ENCODE measurements at places on chromosomes 12 and 14.

DNA sequence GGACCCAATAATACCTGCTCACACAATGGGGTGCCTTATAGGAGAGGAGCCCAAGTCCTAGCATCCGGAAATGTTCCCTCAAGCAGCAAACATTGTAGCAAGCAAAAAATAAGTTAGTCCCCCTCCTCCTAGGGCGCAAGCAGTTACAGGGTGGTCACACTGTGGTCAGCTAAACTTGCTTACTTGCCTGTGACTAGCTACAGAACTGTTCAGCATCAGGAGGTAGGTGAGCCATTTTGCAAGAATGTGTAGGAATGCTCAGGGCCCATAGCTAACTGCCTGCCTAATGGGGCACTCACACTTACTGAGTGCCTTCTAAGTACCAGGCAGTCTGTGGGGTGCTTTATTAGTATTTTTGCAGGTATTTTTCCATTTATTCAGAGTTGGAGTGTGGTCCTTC lies 154.6 kb upstream of the GRIN2B start:
- no peak for DNase-seq

- DNase-seq = no peak
Measured at GRCh38 chr14:88995437-88996198, 171.2 kb downstream of the TTC8 start.

GRCh38 chr12:47397664-47398281 lies 308.1 kb downstream of the RPAP3 start:
- no peak for DNase-seq

DNA sequence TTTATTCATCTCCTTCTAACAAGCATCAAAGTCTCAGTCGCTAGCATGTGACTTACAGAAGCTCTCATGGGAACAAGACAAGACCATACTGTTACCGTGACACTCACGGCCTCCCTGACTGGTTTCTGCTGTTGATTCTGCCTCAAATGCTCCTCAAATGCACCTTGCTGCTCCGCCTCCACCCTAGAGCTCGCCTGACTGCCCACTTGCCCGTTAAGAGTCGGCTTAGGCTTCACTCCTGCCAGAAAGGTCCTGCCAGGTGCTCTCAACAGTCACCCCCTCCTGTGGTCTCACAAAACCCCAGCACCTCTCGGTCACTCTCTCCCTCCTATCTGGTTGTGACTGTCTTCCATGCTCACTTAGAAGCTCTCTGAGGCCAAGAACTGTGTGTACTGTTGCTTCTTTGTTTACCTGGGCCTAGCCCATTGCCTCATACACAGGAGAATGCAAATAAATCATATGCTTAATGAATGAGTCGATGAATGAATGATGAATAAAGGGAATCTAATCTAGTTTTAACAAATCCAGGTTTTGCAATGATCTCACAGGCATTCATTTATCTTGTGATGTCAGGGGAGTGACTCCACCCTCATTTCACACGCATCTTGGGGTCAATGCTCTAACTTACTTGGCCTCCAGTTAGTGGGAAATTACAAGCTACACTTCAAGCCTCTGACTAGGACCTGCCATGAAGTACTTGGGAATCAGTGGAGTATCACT lies 41.3 kb downstream of the SSH1 start:
- DNase-seq = no peak

GRCh38 chr12:127263621-127264020 lies 1003.3 kb upstream of the TMEM132C start:
- DNase-seq = no peak

DNA sequence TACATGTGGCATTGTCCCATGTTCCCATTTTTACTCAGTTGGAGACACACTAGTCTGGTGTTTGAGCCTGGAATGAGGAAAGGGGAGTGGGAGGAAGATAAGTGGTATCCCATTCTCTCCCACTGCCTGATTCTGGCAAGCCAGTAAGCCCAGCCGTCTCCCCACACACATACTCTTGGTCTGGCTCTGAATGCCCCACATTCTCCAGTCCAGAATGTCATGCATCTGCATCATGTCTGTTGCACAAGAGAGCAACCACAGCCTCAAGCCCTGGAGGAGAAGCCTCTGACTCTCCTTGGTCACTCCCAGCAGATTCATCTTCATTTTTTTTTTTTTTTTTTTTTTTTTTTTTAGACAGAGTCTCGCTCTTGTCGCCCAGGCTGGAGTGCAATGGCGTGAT lies 48.0 kb downstream of the DRAM1 start:
- DNase-seq = no peak

DNA sequence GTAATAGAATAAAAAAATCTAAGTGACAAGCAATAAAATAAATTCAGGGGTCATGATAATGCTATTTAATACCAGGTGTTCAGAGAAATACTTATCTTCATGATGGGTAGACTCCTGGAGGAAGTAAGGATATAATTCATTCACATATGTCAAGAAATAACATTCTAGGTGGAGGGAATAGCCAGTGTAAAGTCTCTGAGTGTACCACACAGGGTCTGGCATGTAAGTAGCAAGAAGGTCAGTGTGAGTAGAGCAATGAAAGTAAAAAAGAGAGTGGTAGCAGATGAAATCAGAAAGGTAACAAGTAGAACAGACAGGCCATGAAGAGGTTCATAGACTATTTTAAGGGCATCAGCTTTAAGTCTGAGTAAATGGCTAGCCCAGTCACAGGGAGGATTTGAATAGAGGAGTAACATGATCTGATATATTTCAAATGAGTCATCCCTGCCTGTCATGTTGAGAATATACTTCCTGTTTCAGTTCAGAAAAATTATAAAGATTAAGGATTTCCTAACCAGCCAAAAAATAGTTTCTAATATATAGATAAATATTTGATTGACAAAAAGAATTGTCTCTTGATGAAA lies 519.9 kb downstream of the C12orf50 start:
- DNase-seq = no peak

- DNase-seq = no peak
Measured at GRCh38 chr12:68476794-68477193, 133.9 kb upstream of the RAP1B start.

DNA sequence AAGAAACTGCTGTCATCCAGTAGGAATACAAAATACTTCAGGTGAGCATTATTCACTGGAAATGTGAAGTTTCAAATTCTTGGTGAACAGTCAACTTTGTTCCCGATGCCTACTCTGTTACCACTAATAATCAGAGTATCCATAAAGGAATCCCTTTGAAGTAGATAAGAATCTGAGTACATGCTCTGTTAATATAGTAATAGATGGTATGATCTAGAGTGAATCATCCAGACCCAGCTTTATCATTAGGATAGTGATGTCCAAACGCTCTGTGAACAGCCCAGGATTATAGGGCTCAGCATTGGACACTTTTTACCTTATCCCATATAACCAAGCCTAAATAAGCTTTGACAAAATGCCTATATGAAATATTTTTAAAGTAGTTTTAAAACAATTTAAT lies 33.3 kb downstream of the PPP2R3C start:
- DNase-seq = no peak

- DNase-seq = no peak
Measured at GRCh38 chr14:99169776-99170356, 102.1 kb downstream of the BCL11B start.

- no peak for DNase-seq
Measured at GRCh38 chr12:49978125-49978524, 5.4 kb downstream of the AQP6 start.

DNA sequence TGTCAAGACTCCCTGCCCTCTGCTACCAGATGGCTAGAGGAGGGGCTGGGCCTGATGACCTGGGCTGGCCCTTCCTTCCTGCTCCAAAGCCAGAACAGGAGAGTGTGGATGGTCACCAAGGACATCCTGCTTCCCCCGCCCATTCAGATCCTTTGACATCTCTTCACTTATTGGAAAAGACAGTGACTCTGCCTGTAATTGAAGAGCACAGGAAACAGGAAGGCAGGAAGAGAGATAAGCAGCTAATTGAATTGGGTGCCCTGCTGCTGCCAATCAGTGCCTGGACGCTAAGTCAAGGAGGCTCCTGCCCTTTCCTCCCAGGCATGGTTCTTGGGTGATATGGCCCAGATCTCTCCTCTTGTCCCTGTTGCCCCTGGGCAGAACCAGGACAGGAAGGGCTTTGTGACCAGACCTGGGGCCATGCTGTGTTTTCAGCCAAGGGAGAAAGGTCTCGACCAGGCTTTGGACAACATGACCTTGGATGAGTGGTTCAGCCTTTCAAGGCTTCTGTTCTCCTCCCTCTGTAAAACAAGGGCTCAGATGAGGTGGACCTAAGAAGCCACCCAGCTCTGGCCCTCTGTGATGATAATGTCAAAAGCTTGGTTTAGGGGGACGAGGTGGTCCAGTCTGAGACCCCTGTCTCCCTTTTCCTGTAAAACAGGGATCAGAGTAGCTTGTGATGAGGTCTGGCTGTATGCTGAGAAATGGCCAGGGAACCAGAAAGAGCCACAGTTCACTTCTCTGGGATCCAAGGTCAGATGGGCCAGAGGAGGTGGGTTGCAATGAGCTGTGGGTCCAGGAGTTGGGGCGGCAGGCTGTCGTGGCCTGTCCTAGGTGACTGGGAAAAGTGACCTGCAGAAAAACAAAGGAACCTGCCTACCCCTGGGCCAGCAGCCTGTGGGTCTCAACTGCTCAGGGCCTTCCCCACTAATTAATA lies 38.8 kb downstream of the FAM222A start:
- DNase-seq = no peak

GRCh38 chr14:28599605-28600004 lies 167.0 kb upstream of the FOXG1 start:
- no peak for DNase-seq

- DNase-seq = no peak
Measured at GRCh38 chr14:76828339-76829012, 2.3 kb downstream of the LRRC74A start.

DNA sequence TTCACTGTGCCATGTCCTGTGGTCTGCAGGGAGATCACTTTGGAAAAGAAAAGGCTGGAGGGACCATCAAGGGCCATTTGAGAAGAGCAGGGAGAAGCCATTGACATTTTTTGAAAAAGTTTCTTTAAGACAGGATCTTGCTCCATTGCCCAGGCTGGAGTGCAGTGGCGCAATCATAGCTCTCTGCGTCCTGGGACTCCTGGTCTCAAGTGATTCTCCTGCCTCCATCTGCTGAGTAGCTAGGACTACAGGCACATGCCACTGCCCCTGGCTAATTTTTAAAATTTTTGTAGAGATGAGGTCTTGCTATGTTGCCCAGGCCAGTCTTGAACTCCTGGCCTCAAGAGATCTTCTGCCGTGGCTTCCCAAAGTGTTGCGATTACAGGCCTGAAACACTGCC lies 32.3 kb downstream of the PTHLH start:
- no peak for DNase-seq

GRCh38 chr14:105363847-105364708 lies 34.3 kb upstream of the TEX22 start:
- no peak for DNase-seq

DNA sequence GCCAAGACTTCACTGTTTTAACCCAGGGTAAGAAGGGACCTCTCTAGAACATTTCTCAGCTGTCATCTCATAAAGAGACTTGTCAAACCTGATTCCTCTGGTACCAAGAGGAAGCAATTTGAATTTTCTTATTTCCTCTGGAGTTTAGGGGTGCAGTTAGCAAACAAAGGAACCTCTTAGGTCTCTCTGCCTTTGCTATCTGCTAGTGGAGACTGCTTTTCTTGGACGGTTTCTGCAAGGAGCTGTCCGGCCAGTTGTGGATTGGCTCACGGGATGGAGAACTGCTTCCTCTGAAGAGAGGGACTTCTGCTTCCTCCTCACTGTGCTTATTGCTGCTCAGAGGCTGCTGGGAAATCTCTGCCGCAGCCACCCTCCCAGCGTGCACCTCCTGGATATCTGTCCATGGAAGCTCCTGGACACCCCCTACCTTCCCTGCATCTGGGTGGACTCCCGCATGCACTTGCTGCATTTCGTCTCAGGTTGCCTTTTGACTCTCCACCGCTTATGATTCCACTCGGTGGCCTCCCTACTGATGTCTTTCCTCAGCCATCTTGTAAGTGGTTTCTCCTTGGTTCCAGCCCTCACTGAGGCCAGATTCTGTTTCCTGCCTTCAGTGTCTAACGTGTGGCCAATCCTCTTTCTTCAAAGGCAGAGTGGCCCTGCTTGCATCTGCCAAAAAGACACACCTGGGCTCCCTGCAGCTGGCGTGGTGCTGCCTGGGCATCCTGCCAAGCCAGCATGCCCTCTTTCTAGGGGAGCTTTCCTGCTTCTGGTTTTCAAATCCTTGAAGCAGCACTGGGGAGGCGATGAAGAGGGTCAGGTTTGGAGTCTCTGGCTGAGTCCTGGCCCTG lies 187.3 kb downstream of the CHST11 start:
- no peak for DNase-seq

GRCh38 chr12:106147956-106148355 lies 9.2 kb upstream of the NUAK1 start:
- peak; percentile 70 for DNase-seq

- no peak for DNase-seq
Measured at GRCh38 chr14:95770777-95771176, 56.9 kb upstream of the TCL1A start.

DNA sequence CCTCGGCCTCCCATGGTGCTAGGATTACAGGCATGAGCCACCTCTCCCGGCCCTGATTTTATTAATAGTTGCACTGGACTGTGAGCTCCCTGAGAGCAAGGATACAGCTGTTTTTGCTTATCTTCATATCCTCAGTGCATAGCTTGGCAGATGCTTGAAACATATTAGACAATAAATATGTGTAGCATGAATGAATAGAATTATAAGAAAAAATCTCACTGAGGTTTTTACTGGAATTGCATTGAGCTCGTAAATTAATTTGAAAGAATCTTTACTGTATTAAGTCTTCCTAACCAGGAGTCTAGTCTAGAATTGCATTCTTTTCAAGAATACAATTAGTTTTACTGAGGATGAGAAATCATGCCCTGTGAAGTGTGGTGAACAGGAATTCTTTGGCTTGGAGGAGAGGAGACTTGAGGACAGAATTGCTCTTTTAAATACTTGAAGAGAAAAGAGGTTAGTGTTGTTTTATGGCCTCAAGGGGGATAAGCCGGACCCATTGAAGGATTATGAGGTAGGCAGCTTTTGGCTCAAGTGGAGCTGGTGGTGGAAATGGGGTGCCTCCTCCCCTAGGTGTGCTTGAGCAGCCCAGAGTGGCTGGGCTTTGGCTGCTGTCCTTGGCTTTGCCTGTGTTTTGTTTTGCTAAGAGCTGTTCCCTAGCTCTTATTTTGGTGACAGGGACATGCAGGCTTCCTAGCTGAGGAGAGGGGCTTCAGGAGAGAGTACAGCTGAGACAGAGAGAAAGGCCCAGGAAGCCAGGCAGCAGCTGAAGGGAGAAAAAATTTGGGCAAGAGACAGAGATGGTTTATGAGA lies 34.0 kb downstream of the PLEKHD1 start:
- no peak for DNase-seq

GRCh38 chr12:52271158-52271557 lies 3.3 kb upstream of the KRT86 start:
- DNase-seq = no peak

GRCh38 chr12:1890119-1890703 lies 28.2 kb downstream of the CACNA2D4 start:
- no peak for DNase-seq

DNA sequence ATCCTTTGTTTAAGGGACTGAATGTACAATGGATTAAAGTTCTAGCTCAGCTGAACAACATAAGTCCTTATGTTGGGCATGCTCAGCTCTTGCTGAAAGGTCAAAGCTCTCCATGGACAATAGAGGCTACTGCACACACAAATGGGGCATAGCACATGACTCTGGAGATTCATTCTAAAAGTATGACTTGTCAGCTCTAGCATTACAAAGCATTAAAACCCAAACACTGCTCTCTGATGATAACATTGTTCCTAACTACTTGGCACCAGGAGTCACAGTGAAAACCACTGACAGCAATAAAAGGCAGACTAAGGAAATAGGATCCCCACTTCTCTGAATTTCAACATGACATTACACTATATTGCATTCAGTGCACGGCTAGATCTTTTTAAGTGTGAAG lies 21.9 kb upstream of the FSCB start:
- DNase-seq = no peak
